ENCODE measurements at places on chromosomes 6 and 20.
A peak's percentile ranks its signal among the peaks of the same experiment; 100 is the strongest.

DNA sequence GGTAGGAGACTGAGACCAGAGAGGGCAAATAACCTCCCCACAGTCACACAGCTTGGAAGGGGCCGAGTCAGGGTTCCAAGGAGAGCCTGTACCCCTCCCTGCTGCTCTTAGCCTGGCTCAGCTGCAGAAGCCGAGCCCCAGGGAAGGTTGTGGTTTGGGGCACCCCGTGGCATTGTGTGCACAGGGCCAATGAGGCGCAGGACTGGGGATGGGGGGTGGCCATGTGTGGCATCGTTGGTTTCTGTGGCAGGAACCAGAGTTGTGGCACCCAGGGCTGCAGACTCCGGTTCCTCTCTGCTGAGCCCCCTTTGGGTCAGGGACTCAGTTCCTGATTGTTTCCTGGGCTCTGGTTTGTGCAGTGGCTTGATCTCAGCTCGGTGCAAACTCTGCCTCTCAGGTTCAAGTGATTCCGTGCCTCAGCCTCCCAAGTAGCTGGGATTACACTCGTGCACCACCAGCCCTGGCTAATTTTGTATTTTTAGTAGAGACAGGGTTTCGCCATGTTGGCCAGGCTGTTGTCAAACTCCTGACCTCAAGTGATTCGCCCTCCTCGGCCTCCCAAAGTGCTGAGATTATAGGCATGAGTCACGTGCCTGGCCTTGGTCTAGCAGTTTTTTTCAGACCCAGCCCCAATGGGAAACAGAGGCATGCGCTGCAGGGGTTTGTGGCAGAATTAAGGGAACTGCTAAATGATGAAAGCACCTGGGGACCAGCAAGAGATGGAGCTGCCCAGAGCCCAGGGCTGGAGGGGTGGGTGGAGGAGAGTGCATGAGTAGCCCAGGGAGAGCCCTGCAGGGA, 221.0 kb upstream of the SULF2 start:
- no peak for DNase-seq

- DNase-seq: no peak
Measured at GRCh38 chr6:137269803-137270202, 50.6 kb upstream of the IFNGR1 start.

DNA sequence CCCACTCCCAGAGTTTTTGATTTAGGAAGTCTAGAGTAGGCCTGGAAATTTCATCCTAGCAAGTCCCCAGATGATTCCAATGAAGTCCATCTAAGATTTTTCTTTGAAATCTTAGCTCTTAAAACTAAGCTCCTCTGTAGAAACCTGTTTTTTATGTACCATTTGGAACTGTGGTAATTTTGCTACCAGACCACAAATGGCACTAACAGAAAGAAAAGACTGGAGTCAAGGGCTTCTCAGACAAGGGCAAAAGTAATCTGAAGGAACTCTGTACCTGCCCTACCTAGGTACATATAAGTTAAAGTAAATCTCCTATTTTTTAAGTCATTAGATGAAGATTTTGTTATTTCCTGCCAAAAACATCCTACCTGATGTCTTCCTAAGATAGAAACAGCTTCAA, 155.0 kb upstream of the HTR1E start:
- no peak for DNase-seq

DNA sequence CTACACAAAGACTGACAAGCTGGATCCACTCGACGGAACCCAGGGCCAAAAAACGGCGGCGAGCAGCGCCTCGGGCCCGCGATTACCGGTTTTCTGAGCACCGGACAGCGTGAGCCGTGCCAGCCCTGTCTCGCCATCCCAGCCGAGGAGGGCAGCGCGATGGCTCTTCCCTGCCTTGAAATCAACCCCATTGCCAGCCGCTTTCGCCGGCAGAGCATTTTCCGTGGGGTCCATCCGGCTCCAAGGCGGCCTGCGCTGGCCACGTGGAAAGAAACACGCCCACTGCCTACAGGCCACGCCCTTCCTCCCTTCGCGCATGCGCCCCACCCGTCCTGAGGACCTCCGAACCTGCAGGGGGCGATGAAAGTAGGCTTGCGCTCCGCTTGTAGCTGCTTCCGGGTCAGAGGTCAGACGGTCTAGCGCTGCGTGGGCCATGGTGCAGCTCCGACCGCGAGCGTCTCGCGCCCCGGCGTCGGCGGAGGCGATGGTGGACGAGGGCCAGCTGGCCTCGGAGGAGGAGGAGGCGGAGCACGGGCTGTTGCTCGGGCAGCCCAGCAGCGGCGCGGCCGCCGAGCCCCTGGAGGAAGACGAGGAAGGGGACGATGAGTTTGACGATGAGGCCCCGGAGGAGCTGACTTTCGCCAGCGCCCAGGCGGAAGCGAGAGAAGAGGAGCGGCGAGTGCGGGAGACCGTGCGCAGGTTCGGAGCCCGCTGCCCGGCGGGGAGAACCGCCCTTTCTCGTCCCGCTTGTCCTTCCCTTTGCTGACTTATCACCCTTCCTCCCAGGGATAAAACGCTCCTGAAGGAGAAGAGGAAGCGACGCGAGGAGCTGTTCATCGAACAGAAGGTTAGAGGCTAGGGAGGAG, at the start of gene NOL7:
Gene NOL7 (plus strand): TSS at position 410 of the 866 bp plus-strand sequence. CDS start 24 bp downstream, at position 434.
- DNase-seq: peak; percentile 97

GRCh38 chr20:64058536-64058935, 4.5 kb upstream of the TCEA2 start:
- no peak for DNase-seq

- DNase-seq: no peak
Measured at GRCh38 chr6:100126790-100127484, 132.9 kb upstream of the MCHR2 start.

GRCh38 chr6:110517601-110518281, 41.3 kb upstream of the SLC22A16 start:
- DNase-seq: no peak

DNA sequence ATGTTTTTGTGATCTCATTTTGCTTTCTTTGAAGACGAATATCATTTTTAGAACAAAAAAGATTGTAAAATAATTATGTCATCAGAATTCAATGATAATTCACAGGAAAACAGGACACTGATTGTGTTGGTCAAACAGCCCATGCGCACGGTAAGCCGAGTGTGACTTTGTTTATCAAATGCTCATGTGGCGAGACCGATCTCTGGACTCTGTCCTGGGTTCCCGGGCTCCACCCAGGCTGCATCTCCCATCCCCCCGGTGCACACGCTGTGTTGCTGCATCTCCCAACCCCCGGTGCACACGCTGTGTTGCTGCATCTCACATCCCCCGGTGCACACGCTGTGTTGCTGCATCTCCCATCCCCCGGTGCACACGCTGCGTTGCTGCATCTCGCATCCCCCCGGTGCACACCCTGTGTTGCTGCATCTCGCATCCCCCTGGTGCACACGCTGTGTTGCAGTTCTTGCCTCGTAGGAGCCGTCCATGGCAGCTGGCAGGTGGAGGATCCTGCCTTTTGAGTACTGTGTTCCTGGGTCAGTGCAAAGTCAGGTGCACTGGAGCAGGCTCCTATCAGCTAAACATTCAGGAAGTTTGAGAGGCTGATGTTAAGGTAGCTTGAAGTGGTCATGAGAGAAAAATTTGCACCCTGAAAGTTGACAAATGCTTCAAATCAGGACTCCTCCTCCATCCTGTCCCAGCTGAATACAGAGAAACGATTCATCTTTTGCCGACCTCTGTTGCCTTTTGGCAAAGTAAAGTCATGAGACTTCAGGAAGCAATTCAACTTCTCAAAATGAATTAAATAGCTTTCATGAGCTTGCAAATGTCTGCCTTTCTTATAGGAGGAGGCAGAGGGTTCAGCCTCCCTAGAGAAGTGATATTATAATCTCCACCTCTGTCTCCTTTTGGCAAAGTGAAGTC, 77.1 kb upstream of the FRMD1 start:
- DNase-seq: no peak

GRCh38 chr6:122799916-122800686, 11.0 kb downstream of the SMPDL3A start:
- no peak for DNase-seq

DNA sequence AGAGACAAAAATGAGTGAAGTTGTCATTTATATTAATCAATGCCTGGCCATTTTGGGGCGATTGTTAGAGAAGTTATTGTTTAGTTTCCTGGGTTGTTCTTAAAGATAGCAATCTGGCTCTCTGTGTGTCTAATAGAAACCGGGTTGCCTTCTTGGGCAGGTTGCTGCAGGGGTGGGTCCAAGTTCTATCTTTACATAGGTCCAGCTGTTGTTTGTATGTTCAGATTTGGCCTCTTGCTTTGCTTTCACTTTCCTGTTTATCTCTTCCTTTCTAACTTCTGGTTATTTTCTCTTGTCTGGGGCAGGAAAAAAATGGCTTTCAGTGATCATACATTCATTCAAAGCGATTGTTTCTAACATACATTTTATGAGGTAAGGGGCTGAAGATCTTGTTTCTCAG, 128.4 kb upstream of the NOX3 start:
- no peak for DNase-seq

- no peak for DNase-seq
Measured at GRCh38 chr6:24353861-24354260, 4.0 kb downstream of the DCDC2 start.

DNA sequence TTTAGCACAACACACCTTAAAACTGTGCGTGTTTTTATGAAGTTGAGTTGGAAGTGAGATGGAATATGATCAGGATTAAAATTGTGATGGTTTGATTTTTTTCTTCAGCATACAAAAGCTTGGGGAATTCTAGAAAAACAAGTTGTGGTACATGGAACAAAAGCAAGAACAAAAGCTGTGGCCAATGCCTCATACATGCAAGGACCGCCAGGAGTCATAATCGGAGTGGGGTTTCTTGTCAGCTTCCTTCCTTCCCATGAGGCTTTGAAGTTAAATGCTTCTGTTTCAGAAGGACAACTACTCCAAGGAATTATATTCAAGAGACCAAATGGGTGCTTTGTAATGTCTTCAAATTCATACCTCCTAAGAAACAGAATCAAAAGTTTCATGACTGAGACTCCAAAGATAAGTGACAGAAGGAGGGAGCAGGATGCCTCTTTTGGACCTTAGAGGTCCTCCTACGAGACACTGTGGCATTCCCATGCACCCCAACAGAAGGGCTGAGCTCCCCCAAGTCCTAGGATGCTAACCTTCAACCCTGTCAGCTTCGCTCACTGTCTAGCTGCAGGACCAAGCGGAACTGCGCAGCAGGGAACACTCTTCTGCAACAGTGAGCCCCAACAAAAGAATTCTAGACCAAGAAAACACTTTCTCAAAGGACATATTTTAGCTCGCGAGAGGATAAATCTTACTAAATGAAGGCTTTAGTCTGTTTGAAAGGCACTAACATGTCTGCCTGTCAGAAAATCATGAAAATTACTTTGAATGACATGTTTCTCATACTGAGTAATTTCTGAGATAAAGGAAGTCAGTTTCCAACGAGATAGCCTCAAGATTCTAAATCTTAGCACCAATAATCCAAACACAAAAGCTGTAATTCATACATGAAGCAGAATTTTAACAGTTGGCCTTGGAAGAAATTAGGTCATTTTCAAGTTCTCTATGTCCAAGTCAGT, 108.5 kb upstream of the NHSL1 start:
- no peak for DNase-seq

GRCh38 chr6:38262026-38262425, 377.7 kb downstream of the BTBD9 start:
- DNase-seq: no peak

DNA sequence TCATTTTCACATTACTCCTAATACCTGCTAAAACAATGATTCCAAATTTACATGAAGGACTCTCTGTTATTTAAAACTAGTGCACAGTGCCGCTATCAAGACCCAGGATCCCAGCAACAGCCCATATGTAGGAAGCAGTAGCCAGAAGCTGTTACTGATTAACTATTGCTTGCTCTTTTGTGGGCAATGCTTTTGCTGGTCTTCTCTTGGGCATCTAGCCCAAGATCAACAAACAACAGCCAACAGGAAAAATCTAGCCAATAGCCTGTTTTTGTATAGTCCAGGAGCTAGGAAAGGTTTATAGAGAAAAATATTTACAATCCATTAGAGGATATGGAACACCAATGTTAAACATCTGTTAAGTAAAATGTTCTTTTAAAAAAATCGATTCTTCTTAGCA, 22.1 kb upstream of the TENT5A start:
- no peak for DNase-seq

DNA sequence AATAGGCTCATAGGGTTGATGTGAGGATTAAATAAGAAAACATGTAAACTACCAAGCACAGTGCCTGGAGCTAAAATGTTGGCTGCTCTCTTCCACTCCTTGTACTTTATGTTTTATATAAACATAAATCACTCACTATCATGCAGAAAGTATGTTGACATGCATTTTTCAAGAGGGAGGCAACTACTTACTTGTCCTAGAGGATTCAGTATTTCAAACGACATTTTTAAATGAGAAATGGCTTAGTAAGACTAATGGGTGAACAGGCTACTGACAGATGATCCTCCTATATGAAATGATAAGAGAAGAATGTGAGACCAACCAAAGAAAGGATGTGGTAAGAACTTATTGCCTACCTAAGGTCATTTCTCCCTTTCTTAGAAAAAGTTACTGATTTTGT, 21.0 kb downstream of the LATS1 start:
- DNase-seq: no peak

- DNase-seq: no peak
Measured at GRCh38 chr6:145339089-145339488, 396.2 kb downstream of the EPM2A start.

DNA sequence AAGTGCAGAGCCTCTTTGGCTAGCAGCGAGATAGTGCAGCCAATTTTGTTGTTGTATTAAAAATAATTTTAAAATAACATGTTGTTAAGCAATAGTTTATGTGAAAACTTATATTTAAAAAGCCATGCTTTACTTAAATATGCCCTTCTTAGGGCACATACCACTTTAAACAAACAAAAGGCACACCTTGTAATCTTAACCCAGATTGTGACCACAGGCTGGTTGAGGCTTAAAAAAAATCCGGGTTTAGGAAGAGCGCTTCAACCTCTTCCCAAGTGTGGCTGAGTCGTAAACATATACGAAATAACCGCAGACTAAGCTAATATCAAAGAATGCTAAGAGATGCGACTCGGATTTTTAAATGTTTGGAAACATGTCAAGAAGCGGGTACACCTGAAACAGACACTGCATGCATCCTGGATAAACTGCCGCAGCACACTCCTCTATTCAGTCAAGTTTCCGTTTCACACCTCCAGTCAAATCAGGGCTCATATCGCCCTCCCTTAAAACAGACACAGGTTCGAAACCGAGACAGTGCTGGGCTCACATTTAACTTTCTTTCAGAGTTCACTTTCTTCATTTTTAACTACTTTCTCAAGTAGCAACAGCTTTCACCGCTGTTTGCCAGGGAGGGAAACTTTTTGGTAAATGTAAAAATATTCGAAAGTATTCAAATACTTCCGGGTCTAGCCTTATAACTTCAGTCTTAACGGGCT, 1.5 kb downstream of the DEK start:
- no peak for DNase-seq

- no peak for DNase-seq
Measured at GRCh38 chr6:150528648-150529285, 70.9 kb upstream of the PLEKHG1 start.
